ENCODE measurements at places on chromosomes 3 and 15.

DNA sequence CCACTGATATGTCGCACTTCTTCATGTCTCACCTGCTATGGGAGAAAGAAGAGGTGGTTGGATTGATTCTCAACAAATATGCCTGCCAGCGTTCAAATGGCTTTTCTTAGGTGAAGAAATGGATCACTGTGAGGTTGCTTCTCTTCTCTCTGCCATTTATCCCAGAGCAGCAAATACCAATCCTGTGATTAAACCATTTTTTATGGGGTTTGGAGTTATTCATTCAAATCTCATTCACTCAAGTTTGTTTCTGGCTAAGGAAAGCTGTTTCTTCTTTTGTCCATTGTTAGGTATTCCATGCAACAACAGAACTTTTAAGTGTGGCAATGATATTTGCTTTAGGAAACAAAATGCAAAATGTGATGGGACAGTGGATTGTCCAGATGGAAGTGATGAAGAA, 12.2 kb upstream of the C3orf52 start:
- no peak for DNase-seq

- no peak for DNase-seq
Observed at GRCh38 chr15:76289582-76289981, 21.7 kb downstream of the ETFA start.

DNA sequence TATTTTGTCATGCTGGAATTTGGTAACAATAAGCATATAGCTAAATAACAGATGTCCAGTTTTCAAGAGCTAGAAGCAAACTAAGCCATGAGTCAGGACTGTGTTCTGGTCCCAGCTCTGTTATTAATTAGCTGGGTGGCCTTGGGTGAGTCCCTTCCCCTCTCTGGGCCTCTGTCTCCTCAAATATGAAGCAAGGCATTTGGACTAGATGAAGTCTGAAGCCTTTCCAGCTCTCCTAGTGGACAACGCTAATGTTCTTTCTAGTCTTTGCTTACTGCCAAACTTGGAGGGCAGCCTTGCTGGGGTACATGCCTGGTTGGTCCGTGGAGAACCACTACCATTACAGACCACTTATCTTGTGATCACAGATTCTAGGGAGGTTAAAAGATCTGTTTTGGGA, 127.6 kb downstream of the DUT start:
- no peak for DNase-seq

- no peak for DNase-seq
Observed at GRCh38 chr3:172189987-172190603, 150.7 kb downstream of the FNDC3B start.

DNA sequence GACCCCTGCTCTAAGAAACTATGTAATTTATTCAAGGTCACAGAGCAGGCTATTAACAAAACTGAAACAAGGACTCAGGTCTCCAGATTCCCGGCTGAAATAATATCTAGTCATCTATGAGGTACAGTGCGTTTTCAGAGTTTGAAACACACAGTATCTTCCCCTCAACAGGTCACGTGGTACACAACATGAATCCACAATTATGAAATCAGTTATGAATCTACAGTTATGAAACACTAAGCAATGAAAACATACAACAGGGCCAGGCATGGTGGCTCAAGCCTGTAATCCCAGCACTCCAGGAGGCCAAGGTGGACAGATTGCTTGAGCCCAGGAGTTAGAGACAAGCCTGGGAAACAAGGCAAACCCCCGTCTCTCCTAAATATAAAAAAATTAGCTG, 72.7 kb downstream of the FSIP1 start:
- no peak for DNase-seq

DNA sequence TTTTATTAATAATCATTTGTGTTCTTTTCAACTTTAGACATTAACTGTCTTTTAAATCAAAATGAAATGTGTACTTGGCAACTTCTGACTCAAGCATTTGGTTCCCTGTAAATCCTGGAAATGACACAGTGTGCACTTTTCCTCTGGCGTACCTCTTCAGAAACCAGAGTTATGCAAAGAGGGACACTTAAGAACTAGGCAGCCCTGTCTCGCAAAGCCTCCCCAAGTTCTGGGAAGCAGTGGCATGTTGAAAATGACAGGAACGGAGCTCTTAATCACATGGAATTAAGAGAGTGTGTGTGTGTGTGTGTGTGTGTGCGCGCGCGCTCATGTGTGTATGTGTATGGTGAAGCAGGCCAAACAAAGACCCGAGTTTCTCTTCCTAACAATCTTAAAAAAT, 707.4 kb downstream of the MECOM start:
- DNase-seq: no peak

DNA sequence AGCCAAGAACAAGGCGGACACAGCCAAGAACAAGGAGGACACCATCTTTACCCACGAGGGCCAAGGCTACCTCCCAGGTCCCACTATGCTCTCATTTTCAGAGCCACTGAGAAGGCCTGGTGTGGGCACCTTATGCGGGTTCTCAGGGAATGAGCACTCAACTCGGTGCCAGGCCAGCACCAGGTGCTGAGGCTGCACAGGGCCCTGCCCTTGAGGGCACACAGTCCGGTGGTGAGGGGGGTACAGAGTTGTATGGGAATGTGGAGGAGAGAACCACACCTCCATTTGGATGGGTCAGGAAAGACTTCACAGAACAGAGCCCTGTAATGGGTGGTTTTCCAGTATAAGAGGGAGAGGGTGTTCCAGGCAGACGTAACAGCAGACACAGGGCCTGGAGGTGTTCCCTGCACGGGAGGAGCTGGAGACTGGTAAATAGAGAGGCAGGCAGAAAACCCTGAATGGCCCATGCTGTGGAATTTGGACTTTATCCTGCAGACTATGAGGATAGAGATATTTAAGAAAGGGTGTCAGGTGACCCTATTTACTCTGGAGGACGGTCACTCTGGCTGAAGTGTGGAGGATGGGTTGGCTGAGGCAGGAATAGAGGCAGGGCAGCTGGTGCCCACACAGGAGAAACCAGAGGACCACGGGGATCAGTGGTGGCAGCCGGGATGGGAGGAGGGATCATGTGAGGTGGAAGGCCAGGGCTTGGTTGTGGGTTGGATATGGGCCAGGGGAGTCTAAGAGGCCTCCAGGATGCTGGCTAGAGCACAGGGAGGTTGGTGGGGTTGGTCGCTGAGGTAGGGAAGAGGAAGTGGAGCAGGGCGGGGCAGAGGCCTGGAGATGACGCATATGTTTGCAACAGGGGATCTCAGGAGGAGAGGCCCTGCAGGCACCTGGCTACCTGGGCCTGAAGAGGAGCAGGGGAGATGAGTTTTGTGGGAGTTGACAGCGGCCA, 34.6 kb downstream of the CRABP1 start:
- peak; percentile 30 for DNase-seq

GRCh38 chr3:49654955-49655556, 19.1 kb upstream of the APEH start:
- no peak for DNase-seq

GRCh38 chr15:31483053-31483985, 156.7 kb downstream of the KLF13 start:
- peak; percentile 58 for DNase-seq

Data from activated CD4-positive, alpha-beta T cell treated with anti-CD3 and anti-CD28 coated beads, Interleukin-2, amount 10 ng/mL, durations not matched to agents 7 days and 5 days (primary cell).